ENCODE measurements at places on chromosomes 2 and 18.

DNA sequence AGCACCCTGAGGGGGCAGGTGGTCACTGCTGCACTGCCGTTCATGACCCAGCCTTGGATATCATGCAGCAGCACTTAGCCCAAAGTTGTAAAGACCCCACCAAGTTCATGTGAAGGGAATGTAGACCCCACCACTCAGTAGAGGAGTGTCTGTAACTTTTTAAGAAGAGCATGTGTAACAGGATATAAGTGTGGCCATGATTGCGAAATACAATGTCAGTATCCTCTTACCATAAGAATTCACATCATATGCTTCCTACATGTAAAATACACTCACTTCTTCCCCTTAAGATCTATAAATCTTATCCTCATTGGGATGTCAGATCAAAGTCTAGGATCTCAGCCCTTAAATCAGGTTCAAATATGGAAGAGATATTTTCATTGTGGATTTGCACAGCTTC lies 276.9 kb downstream of the PTPRM start:
- DNase-seq, result no peak

GRCh38 chr2:28394331-28394877 lies 1.7 kb downstream of the FOSL2 start:
- DNase-seq, result no peak

- DNase-seq, result no peak
Measured at GRCh38 chr2:134469516-134470115, 215.7 kb downstream of the MGAT5 start.

DNA sequence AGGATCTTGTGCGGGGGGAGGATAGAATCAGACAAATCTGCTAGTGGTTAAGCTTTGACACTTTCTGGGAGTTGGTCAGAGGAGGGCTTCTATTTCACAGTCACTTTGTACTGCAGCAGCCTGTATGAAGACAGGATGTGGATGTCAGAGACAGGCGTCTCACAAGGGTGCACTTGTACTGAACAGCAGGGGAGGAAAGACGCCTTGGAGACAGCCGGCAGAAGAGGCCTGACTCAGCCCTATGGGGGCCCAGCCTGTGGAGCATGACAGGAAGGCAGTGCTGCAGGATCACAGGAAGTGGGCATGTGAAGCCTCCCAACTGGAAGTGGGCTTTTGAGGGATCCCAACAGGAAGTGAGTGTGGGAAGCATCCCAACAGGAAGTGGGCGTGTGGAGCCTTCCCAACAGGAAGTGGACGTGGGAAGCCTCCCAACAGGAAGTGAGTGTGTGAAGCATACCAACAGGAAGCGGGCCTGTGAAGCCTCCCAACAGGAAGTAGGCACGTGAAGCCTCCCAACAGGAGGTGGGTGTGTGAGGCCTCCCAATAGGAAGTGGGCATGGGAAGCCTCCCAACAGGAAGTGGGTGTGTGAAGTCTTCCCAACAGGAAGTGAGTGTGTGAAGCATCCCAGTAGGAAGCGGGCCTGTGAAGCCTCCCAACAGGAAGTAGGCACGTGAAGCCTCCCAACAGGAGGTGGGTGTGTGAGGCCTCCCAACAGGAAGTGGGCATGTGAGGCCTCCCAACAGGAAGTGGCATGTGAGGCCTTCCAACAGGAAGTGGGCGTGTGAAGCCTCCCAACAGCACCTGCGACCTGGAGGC lies 212.3 kb downstream of the SNTG2 start:
- DNase-seq, result no peak

GRCh38 chr18:62585274-62586150 lies 62.7 kb downstream of the ZCCHC2 start:
- no peak for DNase-seq

DNA sequence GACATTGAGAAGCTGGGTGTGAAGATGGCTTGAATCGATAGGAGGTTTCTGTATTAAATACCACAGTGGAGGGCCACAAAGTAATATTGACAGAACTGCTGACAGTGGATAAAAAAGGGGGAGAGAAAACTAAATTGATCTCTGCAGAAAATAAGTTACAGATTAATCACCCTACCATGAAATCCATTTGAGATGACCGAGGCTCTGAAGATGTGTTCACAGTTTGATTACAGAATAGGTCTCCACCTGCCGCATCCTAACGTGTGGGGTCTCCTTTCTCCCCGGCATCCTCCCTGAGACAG lies 165.6 kb downstream of the EIPR1 start:
- DNase-seq, result no peak

- no peak for DNase-seq
Measured at GRCh38 chr2:70985956-70986355, 7.5 kb downstream of the ANKRD53 start.

- DNase-seq, result no peak
Measured at GRCh38 chr18:79352432-79352831, 43.3 kb upstream of the NFATC1 start.

GRCh38 chr2:39481611-39482010 lies 44.5 kb upstream of the MAP4K3 start:
- DNase-seq, result peak; percentile 83

DNA sequence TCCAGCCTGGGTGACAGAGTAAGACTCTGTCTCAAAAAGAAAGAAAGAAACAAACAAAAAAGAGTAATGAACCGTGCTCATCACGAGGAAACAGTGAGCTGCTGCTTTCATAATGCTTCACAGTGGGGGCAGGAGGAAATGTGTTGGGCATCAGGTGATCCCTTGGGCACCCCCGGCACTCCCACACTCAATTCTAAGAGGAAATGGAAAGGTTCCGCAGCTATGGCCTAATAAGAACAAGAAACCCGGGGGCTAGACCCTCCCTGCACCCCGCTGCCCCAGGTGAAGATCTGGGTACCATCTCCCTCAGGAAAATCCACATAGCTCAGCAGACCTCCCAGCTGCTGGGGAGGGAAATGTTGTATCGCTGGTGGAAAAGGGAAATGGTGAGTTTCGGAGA lies 118.9 kb downstream of the LPIN1 start:
- DNase-seq, result peak; percentile 42

- DNase-seq, result no peak
Measured at GRCh38 chr18:63964908-63965307, 5.0 kb upstream of the SERPINB8 start.

DNA sequence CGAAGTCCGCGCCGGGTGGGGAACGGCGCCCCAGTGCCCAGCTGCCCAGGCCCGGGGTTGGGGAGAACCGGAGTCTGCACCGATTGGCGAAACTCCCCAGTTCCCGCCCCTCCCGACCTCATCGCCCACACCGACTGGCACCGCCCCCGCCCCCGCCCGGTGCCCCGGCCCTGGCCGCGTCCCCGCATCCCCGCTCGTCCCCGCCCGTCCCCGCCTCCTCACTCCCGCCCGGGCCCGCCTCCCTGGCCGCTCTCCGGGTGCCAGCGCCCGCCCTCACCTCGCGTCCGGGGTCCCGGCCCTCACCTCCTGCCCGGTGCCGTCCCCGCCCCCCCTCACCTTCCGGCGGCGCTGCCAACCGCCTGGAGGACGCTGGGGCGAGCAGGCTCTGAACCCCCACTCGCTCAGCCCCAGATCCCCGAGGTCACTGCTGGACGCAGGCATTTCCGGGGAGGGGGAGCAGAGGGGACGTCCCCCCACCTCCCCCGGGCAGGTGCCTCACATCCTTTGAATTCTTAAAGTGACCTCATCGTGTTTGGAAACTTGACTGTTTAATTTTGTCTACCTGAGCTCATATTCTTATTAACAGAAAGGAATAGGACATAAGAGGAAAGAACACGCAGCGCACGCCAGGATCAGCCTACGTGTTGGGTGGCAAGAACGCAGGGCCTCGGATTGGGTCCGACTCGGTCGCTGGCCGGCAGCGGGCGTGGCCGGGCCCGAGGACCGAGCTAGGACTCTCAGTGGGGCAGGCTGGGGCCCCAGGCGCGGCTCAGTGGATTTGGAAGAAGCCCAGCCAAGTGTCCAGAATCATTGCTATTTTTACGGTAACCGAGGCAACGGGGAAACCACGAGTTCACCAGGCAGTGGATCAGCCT lies at the start of gene FAM110C:
Gene FAM110C (minus strand): TSS at position 35 of the 875 bp plus-strand sequence. CDS start 120 bp downstream, outside the sequence.
- DNase-seq, result no peak

GRCh38 chr2:229539628-229540027 lies 174.7 kb downstream of the DNER start:
- no peak for DNase-seq

DNA sequence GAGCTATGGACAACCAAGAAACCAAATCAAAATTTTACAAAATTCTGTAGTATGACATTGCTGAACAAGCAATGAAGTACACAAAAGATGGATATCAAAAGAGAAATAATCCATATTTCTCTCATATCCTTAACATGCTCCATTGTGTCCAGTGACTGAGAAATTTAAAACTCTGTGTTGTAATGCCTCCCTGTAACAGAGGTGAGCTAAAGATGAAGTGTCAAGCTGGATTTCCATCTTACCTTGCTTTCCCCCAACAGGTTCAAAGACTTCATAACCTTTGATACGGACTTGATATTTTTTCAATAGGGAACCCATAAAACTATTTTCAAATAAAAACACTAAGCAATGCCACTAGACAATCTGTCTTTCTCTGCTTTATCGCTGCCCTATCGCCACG lies 95.7 kb upstream of the SERTAD2 start:
- no peak for DNase-seq

- no peak for DNase-seq
Measured at GRCh38 chr18:46416706-46417638, 240.0 kb downstream of the LOXHD1 start.

DNA sequence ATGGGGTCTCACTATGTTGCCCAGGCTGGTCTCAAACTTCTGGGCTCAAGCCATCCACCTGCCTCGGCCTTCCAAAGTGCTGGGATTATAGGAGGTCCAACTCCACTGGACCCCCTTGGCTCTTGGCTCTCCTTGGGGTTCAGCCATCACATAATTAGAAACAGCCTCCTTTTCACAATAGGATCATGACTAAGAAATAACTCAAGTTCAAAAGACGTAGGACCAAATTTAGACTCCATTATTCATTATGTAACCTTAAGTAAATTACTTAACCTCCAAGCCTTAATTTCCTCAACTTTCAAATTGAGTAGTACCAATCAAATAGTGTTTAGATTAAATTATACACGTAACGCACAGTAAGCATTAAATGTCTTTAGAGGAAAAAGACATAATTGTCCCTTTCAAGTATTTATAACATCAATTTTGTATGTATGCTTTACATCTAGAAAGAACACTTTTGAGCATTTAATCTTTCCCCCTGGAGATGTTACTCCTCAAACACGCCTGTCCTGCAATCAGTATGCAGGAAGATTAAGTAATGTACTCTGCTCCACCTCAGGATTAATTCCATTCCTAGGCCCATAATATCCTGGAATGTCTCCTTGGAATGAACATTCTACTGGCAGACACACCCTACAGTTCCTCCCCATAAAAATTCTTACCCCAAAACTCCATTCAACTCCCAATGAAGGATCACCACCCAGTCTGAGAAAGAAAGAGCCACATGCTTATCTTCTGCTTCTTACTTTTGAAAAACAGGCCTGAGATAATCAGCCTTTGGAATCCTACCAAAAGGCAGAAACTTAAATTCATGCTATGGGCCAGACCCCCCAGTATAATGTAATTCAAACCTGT lies 49.1 kb downstream of the COBLL1 start:
- no peak for DNase-seq

DNA sequence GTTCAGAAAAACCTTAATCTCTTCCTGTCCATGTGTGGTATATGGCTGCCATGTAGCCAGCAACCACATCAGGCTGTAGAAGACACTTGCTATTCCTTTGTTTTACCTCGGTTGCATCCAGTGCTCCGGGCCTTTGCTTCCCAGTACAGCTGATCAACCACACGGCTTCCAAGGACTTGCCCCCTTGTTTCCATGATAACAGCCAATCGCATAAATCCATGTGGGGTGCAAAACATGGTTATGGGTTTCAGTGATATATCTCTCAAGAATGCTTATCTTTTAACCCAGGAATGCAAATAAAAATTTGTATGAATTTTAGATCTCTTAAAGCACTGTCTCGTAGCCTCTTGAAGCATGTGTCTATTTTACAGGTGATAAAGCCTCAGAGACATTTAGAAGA lies 118.3 kb downstream of the MGAT5 start:
- no peak for DNase-seq

DNA sequence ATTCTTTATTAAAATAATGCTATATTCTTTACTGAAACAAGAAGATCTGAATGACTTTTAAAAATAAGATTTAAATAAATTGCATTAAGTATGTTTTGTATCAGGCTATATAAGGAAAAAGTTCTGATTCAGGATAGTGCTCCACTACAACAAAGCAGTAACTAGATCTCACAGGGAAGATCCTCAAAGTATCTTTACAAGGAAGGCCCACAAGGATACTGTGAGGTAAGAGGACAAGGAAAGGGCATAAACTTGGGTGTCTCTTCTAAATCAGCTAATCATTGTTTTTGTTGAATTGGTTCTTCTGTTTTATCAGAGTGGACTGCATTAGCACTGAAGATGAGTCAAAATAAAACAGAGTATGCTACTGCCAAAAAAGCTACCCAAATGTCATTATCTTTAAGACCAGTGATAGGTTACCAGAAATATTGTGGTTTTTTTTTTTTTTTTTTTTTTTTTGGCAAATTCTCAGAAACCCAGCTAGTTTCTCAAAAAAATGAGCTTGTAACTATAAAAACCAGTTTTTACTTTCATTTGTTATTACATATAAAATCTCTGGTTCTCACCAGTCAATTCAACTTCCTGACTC lies 160.9 kb downstream of the BAZ2B start:
- no peak for DNase-seq

DNA sequence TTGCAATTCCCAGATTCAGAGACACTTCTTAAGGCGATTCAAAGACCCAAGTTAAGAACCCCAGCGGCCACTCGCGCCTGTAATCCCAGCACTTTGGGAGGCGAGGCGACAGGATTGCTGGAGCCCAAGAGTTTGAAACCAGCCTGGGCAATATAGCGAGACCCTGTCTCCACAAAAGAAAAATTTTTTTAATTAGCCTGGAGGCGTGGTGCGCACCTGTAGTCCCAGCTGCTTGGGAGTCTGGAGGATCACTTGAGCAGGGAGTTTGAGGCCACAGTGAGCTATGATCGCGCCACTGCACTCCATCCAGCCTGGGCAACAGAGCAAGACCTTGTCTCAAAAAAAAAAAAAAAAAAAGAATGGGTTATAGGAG lies 585 bp upstream of the ANAPC1 start:
- DNase-seq, result no peak

DNA sequence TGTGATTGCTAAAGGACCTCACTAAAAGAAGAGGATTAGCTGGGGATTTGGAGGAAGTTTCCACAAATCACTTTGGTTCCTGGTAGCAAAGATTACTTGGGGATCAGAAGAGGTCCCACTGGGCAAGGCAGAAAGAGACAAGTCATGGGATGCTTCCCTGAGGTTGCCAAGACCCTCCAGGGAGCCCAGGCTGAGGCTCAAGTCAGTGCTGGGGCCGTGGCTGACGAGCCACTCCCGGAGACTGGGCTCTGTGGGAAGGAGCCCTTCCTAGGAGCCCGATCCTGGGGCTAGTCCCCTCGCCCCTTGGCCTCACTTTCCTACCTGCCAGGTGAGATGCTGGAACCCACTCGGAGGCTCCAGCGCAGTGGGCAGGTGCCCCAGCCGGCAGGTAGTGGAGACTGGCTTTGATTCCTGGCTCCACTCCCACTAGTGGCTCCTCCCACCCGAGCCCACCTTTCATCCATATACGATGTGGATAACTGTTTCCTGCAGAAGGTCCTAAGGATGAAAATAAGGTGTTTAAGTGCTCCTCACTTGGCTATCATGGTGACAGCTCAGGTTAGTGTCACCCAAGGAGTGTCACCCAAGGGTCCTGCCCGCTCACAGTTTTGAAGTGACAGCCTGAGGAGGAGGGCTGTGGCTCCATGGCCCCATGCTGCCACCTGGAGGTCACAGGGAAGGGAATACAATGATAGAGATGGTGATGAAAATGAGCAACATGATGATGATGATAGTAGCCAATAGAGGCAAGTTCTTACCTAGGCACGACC lies 100.5 kb downstream of the CAPN13 start:
- DNase-seq, result peak; percentile 87

All from suppressor macrophage treated with lipopolysaccharide for 1 hour (primary cell).